ENCODE measurements at places on chromosomes 4 and X.

DNA sequence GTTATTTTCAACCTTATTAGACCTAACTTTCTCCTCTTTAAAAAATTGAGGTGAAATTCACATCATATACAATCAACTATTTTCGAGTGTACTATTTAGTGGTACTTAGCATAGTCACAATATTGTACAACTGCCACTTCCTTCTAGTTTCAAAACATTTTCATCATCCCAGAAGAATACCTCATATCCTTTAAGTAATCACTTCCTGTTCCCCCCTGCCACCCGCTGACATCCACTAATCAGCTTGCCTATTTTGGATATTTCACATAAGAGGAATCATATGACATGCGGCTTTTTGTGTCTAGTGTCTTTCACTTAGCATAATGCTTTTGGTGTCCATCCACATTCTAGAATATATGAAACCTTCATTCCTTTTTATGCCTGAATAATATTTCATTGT is 10.0 kb upstream of the PPA2 start:
- DNase-seq: no peak

GRCh38 chr4:184318852-184319251 is 101.2 kb upstream of the ENPP6 start:
- no peak for DNase-seq

GRCh38 chrX:6468706-6469105 is 66.2 kb downstream of the VCX3A start:
- no peak for DNase-seq

DNA sequence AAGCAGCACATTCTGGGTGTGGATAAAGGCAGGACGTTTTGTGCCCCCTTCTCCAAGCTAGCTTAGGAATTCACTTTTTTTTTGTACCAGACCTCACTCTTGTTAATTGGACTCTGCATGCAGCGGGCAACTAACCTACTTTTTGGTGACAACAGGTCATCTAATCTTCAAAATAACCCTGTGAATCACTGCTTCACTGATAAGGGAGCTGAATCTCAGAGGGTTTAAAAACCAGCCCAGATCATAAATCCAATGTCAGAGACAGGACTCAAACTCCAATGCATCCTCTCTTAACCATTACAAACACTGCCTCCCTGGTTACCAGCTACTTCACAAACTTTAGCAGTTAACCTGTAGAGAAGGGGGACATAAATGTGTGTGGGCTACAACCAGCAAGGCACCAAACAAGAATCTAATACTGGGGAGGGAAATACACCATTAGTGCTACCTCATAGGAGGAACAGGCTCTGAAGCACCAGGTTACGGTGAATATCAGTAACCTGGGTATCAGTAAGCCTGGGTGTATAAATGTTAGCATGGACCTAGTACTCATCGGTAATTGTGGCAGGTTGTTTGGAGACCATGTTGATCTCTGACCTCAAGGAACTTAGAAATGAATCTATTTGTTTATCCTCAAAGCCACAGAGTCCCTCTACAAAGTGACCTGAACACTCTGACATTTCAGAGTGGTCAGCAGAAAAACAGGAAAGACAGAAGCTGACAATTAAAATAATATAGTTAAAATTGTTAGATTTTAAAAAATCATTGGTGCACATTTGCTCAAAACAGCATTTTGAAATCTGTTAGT is 2.6 kb downstream of the TIFA start:
- no peak for DNase-seq

Measured in GM13977 (cell line).